ENCODE measurements at places on chromosomes 1 and 21. TPM values are rescaled to one million over a fixed set of nuclear protein-coding genes. Genes with fewer than 3 reads are reported as not detected.
A peak's percentile ranks its signal among the peaks of the same experiment; 100 is the strongest.

DNA sequence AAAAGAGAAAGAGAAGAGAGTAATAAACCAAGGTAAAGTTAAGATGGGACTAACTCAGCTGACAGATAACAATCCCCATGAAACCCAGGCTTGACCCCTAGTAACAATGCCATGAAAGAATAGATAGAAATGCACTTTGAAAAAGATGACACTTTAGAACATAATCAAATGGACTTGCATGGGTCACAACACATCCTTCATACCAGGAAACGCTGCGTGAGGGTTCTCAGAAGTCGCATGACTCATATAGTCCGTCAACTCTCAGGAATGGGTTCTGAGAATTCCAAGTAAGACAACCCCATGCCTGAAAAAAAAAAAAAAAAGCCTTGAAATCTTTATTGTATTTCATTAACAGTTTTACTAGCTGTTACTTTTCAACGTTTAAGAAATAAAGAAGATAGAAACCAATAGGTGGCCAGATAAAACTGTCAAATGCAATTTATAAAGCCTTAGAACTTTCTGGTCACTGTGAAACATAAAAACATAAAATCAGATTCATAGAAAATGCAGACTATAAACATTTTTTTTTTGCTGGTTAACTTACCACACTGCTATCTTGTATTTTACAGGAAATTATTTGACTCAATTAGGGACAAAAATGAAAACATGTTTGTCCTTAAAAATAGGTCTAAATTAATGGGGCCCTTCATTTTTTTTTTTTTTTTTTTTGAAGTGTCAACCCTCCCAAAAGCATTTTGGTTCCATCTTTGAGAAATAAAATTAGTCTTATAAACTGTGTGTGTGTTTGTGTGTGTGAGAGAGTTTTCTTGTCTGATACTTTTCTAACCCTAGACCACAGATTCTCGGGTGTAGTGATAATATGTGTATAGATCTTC, 202.1 kb downstream of the NCAM2 start:
- no peak for DNase-seq
- H3K4me3 ChIP-seq, result peak overlapping the region; percentile 32
- no peak overlapping the region for H3K27ac ChIP-seq
- no peaks in the 10 kb centered on the region for H3K27me3 ChIP-seq
- H3K36me3 ChIP-seq, result no peaks in the 10 kb centered on the region

- H3K4me1 ChIP-seq, result no peaks in the 10 kb centered on the region
- DNase-seq, result no peak
- peaks cover 35% of the 10 kb centered on the region for H3K27me3 ChIP-seq
- H3K4me3 ChIP-seq, result no peak overlapping the region
- H3K27ac ChIP-seq, result no peak overlapping the region
These were observed 8.3 kb downstream of the SUSD4 start for GRCh38 chr1:223355699-223356098.

DNA sequence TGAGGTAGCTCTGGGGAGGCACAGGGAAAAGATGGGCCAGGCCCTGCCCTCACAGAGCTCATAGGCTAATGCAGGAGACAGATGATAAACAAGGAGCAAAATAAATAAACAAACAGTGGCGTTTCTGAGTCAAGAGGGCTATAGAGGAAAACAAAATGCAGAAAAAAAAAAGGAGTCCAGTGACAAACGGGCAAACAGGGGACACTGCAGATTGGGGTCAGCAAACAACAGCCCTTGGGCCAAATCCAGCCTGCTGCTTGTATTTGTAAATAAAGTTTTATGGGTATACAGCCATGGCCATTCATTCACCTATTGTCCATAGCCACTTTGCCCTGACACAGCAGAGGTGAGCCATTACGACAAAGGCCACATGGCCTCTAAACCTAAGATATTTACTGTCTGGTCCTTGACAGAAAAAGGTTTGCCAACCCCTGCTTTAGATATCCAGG, 19.1 kb upstream of the PINK1 start:
- H3K4me1 ChIP-seq, result no peaks in the 10 kb centered on the region
- no peak overlapping the region for H3K4me3 ChIP-seq
- no peak for DNase-seq
- peak overlapping the region; percentile 0 for H3K27ac ChIP-seq
- peaks cover 73% of the 10 kb centered on the region for H3K36me3 ChIP-seq

DNA sequence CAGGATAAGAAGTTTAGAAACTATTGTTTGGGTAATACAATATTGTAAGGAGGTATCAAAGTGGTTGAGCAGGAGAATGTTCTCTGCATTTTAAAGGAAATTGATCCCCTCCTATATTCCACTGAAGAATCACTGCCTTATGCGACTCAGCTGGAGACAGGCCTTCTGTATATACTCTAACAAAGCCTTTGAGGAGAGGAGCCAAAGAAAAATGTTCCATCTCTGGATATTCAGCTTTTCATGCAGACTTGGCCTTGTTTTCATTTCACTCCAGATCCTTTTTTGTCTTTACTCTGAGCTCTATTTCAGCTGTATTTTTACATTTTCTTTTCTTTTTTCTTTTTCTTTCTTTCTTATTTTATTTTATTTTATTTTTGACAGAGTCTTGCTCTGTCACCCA, 42.1 kb upstream of the S1PR1 start:
- no peak overlapping the region for H3K27ac ChIP-seq
- no peak overlapping the region for H3K4me3 ChIP-seq
- no peaks in the 10 kb centered on the region for H3K36me3 ChIP-seq
- no peak for DNase-seq

- DNase-seq, result no peak
- H3K4me3 ChIP-seq, result no peak overlapping the region
- H3K27me3 ChIP-seq, result no peaks in the 10 kb centered on the region
- no peak overlapping the region for H3K27ac ChIP-seq
- H3K4me1 ChIP-seq, result no peaks in the 10 kb centered on the region
These were observed 62.7 kb downstream of the ADSS2 start for GRCh38 chr1:244388961-244389360.

DNA sequence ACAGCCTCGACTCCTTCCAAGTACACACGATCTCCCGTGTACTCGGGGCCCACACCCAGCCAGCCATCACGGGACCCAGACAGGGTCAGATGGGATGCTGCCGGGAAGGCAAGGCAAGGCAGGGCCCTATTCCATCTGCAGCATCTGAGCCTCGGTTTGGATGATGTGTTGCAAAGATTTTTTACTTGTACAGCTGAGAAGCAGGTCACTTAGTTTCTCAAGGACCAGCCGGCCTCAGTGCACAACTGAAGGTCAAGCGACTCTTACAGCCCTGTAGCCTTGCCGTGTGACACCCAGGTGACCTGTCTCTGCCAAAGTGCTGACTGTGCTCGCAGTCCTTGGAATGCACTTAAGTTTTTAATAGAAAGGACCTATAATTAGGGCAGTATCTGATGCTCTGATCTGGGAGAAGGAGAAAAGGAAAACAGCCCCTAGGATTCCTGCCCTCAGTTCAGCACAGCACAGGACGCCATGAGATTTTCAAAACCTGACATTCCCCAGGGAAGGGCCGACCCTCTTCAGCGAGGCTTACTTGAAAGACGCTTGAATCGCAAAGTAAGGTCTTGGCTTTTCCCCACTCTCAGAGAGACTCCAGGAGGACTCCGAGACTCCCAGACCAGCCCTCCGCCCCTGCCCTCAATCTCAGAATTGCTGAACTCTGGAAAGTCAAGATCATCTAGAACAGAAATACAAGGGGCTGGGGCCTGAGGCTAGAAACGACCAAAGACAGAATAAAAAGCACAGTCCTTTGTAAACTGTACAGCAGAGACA, 1.3 kb downstream of the GPR157 start:
- no peak for DNase-seq
- H3K36me3 ChIP-seq, result no peaks in the 10 kb centered on the region
- H3K4me1 ChIP-seq, result peaks cover 45% of the 10 kb centered on the region
- H3K4me3 ChIP-seq, result peak overlapping the region; percentile 57

DNA sequence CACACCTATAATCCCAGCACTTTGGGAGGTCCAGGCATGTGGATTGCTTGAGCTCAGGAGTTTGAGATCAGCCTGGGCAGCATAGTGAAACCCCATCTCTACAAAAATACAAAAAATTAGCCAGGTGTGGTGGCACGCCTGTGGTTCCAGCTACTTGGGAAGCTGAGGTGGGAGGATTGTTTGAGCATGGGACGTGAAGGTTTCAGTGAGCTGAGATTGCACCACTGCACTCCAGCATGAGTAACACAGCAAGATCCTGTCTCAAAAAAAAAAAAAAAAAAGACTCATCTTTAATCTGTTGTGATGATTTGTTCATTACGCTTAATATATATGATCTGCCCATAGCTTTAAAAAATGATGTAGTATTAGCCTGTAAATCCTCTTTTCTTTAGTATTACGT, 44.0 kb downstream of the OR10J1 start:
- H3K36me3 ChIP-seq, result no peaks in the 10 kb centered on the region
- DNase-seq, result no peak
- no peaks in the 10 kb centered on the region for H3K4me1 ChIP-seq
- no peak overlapping the region for H3K27ac ChIP-seq
- no peaks in the 10 kb centered on the region for H3K27me3 ChIP-seq

The SLC25A44 gene
- 24.1 TPM for polyA plus RNA-seq

The TLR5 gene
- 45.7 TPM for polyA plus RNA-seq

The ATP1A4 gene
- 1.00 TPM for polyA plus RNA-seq
